ENCODE measurements at places on chromosomes 1 and 21. TPM values are rescaled to one million over a fixed set of nuclear protein-coding genes. Genes with fewer than 3 reads are reported as not detected.

- no peak for DNase-seq
These were observed 1796.9 kb downstream of the NCAM2 start for GRCh38 chr21:22795091-22795490.

- DNase-seq: no peak
These were observed 1.3 kb downstream of the DENND4B start for GRCh38 chr1:153945131-153945794.

- no peak for DNase-seq
These were observed 7.4 kb upstream of the MOB3C start for GRCh38 chr1:46623743-46624644.

DNA sequence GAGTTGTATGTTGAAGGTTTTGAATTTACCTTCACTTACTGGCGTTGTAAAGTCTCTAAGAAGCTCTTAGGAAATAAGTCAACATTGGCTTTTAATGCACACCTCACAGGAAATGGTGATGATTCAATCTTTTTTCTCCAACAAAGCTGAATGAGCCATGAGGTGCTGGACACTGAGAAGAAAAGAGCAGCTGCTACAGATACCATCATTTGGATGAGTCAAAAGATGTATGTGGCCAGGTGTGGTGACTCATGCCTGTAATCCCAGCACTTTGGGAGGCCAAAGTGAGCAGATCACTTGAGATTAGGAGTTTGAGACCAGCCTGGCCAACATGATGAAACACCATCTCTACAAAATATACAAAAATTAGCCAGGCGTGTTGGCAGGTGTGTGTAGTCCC is 3.3 kb upstream of the IL23R start:
- no peak for DNase-seq

- no peak for DNase-seq
These were observed 46.9 kb upstream of the ADARB1 start for GRCh38 chr21:45027241-45028196.

- no peak for DNase-seq
These were observed 5.4 kb upstream of the SFN start for GRCh38 chr1:26857473-26858060.

- DNase-seq: no peak
These were observed 27.5 kb downstream of the CSTB start for GRCh38 chr21:43748622-43749021.

- no peak for DNase-seq
These were observed 16.0 kb upstream of the PIGV start for GRCh38 chr1:26771643-26772321.

GRCh38 chr21:42641311-42642218 is 11.9 kb upstream of the PDE9A start:
- DNase-seq: no peak

- DNase-seq: no peak
These were observed 104.9 kb upstream of the SOD1 start for GRCh38 chr21:31554511-31555022.

Gene FTCD
- 21.5 TPM for polyA plus RNA-seq

Gene MRTO4
- 31.4 TPM for polyA plus RNA-seq

Gene OR2G2
- polyA plus RNA-seq: not detected

Gene CAMK1G
- 4.8 TPM for polyA plus RNA-seq

Gene TMEM269
- 0.78 TPM for polyA plus RNA-seq

Gene GRIK3
- 4.2 TPM for polyA plus RNA-seq

Gene CORT
- 0.45 TPM for polyA plus RNA-seq
